ENCODE measurements at places on chromosomes 4 and X.

DNA sequence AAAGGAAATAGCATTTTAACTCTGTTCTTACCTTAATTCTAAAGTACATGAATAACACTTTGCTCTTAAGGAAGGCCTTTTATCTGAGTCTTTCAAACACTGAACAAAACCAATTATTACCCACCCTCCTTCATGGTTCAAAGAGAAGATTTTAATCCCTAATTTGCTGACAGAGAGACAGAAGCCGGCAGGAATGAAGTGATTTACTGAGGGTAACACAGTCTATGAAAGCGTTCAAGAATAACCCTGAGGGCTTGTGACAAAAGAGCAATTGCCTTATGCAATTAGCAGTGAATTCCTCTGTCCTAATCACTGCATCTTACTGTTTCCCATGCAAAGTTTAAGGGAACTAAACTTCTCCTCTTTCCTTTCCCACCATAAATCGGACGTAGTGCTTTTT is 144.1 kb downstream of the PACRGL start:
- no peak for DNase-seq

DNA sequence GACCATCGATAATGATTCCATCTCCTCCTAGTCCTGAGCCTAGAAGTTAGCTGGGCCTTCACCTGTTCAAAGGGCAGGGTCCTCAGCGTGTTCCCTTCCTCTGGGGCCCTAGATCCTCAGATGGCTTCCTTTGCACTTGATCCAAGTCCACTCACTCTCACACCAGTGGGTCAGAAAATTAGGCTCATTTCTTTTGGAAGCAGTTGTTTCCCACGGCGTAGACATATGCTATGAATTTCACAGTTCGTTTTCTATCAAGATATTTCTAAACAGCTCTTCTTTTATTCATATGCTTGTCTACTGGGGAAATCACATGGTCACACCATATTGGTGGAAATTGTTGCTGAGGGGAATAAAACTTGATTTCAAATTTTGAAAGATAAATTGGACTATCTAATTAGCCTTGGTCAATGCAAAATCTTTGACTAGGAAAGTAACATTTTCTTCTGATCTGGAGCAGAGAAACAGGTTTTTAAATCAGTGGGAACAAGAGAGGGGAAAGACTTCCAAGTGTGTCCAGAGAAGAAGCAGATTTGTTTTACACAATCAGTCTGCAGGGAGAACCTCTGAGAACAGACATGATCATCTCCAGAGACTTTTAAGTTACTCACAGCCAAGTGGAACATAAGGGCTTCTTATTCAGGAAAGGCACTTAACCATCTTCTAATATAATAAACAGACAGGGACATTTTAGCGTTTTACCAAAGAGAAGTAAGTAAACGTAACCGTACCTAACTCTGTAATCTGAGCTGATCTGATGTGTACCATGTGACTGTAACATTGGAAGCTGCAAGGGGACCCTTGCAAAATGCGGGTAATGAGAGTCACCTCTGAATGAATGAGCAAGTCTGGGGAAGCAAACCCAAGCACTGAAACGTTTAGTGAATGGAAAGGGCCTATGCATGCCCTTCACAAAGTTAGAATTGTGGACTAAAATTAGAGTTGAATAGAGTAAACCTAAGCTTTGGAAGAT is 455.7 kb upstream of the FAT1 start:
- no peak for DNase-seq

DNA sequence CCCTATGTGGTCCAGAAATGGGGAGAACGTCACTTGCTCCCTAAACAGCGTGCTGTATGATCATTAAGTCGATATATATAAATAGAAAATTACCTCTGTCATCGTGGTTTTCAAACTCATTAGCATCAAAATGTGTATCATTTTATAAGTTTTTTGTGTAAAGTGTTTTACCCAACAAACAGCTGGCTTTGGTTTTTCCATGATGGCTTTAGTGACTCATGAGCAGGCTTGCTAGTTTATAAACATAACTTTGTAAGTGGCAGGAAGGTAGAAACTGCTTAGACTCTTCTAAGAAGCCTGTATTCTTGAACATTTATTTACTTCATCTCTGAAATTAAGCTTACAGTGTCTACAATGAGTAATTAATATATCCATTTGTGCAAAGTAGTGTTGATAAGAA is 108.4 kb upstream of the DIPK2B start:
- no peak for DNase-seq

DNA sequence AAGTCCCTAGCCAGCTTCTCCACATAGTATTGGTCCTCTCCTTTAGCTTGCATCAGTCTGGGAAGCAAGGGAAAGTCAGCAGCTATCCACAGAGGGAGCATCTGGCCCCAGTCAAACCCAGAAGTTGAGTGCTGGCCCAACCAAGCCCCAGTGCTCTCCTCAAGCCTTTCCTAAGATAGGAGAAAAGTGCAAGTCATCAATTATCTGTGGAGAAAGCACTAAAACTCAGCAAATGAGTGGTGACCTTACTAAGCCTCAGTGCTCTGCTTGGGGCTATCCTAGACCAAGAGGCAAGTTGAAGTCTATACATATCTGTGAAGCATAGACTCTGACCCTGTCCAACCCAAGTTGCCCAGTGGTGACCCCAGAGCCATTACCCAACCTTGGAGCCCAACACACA is 28.5 kb upstream of the MAGEE1 start:
- DNase-seq: no peak

DNA sequence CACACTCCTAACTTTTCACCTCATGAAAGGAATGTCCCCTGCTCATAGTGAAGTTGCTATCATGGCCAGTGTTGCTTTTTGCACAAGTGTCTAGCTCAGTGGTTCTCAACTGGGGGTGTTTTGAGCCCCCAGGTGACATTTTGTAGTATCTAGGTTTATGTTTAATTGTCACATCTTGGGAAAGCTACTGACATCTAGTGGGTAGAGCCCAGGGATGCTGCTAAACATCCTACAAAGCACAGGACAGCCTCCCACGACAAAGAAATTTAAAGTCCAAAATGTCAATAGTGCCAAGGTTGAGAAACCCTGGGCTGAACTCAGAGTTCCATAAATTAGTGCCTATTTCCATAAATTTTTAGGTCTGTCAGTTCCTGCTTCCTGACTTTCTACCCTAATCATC is 70.7 kb upstream of the HCCS start:
- DNase-seq: no peak

DNA sequence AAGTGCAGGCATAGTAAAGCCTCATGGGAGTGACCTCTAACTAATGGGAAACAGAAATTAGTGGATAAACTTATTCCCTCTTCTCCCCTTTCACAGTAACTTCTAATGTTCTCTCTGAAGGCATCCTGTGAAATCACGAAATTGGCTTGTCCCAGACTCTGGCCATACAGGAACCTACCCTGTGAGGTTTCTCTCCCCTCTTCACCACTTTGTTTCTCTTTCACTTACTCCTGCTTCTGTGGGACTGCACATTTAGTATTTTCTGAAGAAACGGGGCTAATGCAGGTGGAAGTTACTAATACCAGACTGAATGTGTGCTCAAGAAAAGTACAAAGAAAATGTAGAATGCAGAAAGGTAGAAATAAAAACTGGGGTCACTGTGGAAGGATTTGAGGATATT is 20.0 kb downstream of the ZNF330 start:
- DNase-seq: no peak

DNA sequence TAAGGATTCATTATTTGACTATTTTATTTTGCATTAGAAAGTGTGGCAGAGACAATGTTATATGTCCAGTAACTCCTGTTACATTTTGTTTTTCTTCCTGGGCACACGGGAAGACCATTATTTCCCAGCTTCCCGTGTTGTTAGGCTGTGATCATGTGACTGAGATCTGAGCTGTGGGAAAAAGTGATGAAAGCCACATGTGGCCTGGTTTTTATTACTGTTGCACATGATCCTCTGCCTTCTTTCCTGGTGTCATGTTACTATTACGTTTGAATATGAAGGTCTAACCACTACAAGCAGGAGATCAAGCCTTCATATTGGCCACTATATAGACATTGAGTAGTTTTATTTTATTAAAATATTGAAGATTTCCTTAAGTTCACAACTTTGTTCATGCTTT is 28.2 kb upstream of the MID1 start:
- DNase-seq: no peak

GRCh38 chr4:37680089-37680488 is 6.1 kb downstream of the RELL1 start:
- DNase-seq: no peak

- no peak for DNase-seq
Observed at GRCh38 chr4:179989975-179990374, 2253.2 kb upstream of the TENM3 start.

DNA sequence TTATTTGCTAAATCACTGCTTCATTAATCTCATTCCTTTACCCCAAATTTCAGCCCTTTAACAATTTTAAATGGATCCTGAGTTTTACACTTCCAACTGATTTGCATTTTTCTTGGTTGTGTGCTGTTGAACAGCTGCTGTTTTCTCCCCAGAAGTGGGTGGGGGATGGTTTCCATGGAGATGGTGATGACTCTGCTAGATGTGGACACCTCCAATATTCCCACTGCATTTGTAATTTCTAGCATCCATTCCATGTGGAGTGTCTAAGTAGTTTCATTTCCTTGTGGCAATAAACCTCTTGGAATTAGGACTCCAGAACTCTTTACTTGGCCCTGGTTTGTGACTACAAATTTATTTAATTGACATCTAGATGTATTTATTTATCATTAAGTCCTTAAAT is 330.4 kb downstream of the GBA3 start:
- DNase-seq: no peak

DNA sequence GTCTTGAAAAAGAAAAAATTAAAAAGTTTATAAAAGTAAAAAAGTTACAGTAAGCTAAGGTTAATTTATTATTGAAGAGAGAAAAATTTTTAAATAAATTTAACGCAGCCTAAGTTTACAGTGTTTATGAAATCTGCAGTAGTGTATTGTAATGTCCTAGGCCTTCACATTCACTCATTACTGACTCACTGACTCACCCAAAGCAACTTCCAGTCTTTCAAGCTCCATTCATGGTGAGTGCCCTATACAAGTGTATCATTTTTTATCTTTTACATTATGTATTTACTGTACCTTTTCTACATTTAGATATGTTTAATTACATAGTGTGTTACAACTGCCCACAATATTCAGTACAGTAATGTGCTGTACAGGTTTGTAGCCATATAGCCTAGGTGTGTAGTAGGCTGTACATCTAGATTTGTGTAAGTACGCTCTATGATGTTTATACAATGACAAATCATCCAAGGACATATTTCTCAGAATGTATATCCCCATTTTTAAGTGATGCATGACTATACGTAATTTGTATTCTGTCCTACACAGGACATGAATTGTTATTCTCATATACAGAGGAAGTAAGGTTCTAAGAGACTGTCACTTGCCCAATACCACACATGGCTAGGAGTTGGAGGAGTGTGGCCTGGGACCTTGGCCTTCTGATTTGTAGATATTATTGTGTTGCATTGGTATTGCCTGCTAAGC is 19.5 kb upstream of the PDCL2 start:
- no peak for DNase-seq

- no peak for DNase-seq
Observed at GRCh38 chr4:151045907-151046306, 30.8 kb upstream of the LRBA start.

DNA sequence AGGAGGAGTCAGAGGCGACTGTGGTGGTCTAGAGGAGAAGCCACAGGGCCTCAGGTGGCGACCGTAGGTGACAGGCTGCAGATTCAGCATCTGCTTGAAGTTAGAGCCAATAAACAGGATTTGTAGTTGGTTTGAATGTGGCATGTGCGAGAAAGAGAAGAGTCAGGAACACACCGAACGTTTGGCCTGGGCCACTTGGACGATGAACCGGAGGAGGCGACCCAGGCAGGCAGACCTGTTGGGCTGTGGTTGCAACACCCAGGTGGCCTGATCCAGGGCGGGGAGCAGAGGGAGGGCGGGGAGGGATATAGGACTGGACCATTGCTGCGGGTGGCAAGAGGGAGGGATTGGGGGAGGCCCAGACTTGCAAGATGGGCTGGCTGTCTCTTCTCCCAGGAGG is 10.0 kb upstream of the PSAPL1 start:
- DNase-seq: no peak

DNA sequence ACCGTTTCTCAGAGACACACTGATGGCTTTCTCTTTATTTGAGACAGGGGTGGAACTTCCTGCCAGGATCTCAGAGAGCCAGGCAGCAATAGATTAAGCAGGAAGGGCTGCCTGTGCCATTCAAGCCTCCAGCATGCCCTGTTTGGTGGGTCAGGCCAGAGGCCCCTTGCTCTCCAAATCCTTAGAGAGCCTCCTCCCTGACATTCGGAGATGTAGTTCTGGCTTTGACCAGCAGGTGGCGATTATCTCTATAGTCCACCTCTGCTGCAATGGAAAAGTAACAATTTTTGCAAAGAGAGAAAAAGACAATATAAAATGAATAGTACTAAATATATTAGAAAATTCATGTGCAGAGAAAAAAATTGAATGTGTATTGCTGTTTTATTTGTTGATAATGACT is 93.9 kb downstream of the NXF2B start:
- DNase-seq: peak; percentile 47

DNA sequence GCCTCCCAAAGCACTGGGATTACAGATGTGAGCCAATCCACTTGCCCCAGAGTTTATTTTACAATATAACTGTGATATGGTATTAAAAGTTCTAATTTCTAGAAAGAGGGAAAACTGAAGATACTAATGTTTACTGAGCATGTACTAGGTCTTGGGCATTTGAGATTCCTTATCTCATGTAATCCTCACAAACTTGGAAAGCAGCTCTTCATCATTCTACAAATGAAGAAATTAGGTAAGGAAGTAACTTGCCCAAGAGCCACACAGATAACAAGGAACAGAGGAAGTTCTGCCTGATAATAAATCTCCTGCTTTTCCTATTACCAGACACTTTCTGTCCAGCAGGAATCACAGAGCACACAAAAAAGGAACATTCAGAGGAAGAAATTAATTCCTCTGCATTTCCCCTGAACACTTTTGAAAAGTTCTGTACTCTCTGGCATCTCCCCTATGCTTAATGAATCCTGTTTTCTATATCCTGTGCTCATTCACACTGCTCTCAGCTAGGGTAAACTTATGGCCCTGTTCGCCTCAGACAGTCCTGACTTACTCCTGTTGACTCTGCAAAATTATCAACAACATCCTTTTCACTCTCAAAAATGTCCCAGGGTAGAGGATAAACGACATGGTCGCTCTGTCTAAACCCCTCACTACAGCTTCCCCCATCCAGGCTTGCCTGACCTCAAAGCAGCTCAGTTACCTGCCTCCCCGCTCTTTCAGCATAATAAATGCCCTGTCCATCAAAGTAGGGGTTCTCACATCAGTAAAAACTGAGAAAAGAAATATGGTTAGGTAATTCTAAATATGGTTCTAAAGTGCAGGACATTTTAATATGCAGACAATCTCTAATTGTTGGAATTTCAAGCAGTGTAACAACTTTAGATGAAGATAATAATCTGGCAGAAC is 13.6 kb downstream of the SH3RF1 start:
- DNase-seq: no peak

Measured in CD4-positive, alpha-beta T cell treated with Interleukin-4 for 4 hours (primary cell).